OCI-LY7 (cell line): ENCODE measurements at places on chromosomes 12 and 14. TPM values are rescaled to one million over a fixed set of nuclear protein-coding genes. Genes with fewer than 3 reads are reported as not detected.

The CLEC2A gene
- not detected in 2 replicates for total RNA-seq

DNA sequence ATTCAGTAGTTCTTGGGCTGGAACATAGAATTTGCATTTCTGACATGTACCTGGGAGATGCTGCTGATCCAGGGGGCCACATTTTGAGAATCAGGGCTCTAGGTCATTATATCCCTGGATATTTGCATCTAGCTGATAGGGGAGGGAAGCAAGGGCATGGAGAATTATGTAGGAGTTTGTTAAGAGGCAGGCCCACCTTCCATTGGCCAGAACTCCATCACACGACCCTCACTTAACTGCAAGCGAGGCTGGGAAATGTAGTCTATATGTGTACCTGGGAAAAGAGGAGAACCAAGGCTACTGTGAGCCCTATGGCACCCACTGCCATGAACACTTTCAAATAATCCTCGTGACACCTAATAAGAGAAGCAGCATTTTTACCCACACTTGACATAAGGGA lies 657.6 kb downstream of the MED13L start:
- no peak for DNase-seq

GRCh38 chr12:94864987-94865386 lies 138.5 kb downstream of the NDUFA12 start:
- DNase-seq, result no peak

DNA sequence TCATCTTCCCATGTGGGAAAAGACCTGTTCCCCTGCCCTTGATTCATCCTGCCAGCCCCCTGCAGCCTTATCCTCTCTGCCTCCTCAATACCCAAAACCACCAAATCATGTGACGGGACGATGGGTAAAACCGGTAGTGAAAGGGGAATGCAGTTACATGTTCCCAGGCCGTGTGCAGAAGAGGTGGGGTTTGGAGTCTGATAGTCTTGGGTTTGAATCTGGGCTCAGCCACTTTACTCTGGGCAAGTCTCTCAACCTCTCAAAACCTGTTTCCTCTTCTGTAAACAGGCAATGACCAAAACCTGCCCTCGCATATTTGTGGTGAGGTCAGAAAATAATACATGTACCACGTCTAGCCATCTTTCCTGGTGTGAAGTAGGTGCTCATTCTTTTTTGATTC lies 123.0 kb downstream of the PLXNC1 start:
- no peak for DNase-seq

DNA sequence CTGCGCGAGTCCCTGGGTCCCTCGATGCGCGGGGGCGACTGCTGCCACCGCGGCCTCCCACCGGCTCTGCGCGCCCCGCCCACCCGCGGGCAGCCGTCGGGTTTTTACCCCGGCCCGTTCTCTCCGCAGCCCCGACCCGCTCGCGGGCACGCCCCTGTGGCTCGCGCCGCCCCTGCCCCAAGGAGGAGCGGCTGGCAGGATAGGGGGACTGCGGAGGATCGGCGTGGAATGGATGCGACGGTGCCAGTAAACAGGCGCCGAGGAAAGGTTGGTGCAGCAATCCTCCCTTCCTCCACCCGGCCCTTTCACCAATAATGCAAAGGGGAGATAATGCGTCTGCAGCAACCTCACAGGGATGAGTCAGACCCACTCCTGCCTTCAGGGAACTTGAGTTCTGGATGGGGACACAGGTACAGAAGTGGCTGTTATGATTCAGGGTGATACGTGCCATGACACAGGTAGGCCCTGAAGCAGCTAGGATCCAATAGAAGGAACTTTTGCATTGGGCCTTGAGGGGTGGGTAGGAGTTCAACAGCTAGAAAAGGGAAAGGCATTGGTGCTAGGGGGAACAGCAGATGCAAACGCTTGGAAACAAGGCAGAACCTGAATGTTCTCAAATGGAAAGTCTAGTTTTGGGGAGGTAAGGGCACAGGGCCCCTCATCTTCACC lies 554 bp upstream of the DEGS2 start:
- DNase-seq, result no peak
